A549 treated with GW870086 at 1 μM for 4 hours (cell line): ENCODE measurements at places on chromosomes 5 and 9. TPM values are rescaled to one million over a fixed set of nuclear protein-coding genes. Genes with fewer than 3 reads are reported as not detected.

The SV2C gene
- 0.03 TPM in 1 of 5 replicates, not detected in the others for total RNA-seq

The FAM200C gene
- 1.5 to 2.0 TPM (median 1.8 TPM) in 5 replicates for total RNA-seq

The AHRR gene
- 4.1 to 4.7 TPM (median 4.3 TPM) in 5 replicates for total RNA-seq

The ANKRD18B gene
- 3.3 to 7.2 TPM (median 6.8 TPM) in 5 replicates for total RNA-seq

The PSMD5 gene
- total RNA-seq, result 27.9 to 34.2 TPM (median 31.0 TPM) in 5 replicates

The C9orf153 gene
- 0.08 to 0.65 TPM (median 0.17 TPM) in 3 of 5 replicates, not detected in the others for total RNA-seq

The RORB gene
- not detected in 5 replicates for total RNA-seq

The IER5L gene
- 32.4 to 56.7 TPM (median 54.1 TPM) in 5 replicates for total RNA-seq

The ADGRV1 gene
- total RNA-seq, result 0.46 to 1.3 TPM (median 0.83 TPM) in 5 replicates

The SEMA6A gene
- total RNA-seq, result 0.06 to 0.27 TPM (median 0.11 TPM) in 4 of 5 replicates, not detected in the other

The STXBP1 gene
- total RNA-seq, result 12.9 to 17.7 TPM (median 16.8 TPM) in 5 replicates

The OBP2B gene
- total RNA-seq, result not detected in 5 replicates

The C7 gene
- total RNA-seq, result not detected in 5 replicates

The ZNF366 gene
- total RNA-seq, result not detected in 5 replicates

The C9 gene
- total RNA-seq, result not detected in 5 replicates

The HSPA4 gene
- 140 to 202 TPM (median 194 TPM) in 5 replicates for total RNA-seq

The SPINK5 gene
- total RNA-seq, result not detected in 5 replicates

The SHB gene
- 37.8 to 54.5 TPM (median 52.7 TPM) in 5 replicates for total RNA-seq

The PCDHGA3 gene
- not detected in 5 replicates for total RNA-seq

The PRDM9 gene
- total RNA-seq, result not detected in 5 replicates

The FAM53C gene
- total RNA-seq, result 18.4 to 23.9 TPM (median 21.3 TPM) in 5 replicates

The PCDHA4 gene
- total RNA-seq, result 1.6 to 2.2 TPM (median 2.0 TPM) in 5 replicates

The ESM1 gene
- total RNA-seq, result not detected in 5 replicates

The NR5A1 gene
- 0.06 to 0.13 TPM (median 0.10 TPM) in 4 of 5 replicates, not detected in the other for total RNA-seq

The ODF2 gene
- 23.3 to 29.3 TPM (median 24.9 TPM) in 5 replicates for total RNA-seq

The SPATA31E1 gene
- not detected in 5 replicates for total RNA-seq

The NOTCH1 gene
- total RNA-seq, result 8.3 to 12.4 TPM (median 10.8 TPM) in 5 replicates

The PPP1R26 gene
- 14.8 to 19.9 TPM (median 19.3 TPM) in 5 replicates for total RNA-seq

The STPG3 gene
- total RNA-seq, result not detected in 5 replicates

The OTULINL gene
- total RNA-seq, result 11.4 to 15.9 TPM (median 13.0 TPM) in 5 replicates

The NIM1K gene
- 0.20 to 0.35 TPM (median 0.29 TPM) in 5 replicates for total RNA-seq

The PROB1 gene
- total RNA-seq, result 0.17 to 0.31 TPM (median 0.25 TPM) in 5 replicates
